ENCODE measurements at places on chromosomes 4 and X.

DNA sequence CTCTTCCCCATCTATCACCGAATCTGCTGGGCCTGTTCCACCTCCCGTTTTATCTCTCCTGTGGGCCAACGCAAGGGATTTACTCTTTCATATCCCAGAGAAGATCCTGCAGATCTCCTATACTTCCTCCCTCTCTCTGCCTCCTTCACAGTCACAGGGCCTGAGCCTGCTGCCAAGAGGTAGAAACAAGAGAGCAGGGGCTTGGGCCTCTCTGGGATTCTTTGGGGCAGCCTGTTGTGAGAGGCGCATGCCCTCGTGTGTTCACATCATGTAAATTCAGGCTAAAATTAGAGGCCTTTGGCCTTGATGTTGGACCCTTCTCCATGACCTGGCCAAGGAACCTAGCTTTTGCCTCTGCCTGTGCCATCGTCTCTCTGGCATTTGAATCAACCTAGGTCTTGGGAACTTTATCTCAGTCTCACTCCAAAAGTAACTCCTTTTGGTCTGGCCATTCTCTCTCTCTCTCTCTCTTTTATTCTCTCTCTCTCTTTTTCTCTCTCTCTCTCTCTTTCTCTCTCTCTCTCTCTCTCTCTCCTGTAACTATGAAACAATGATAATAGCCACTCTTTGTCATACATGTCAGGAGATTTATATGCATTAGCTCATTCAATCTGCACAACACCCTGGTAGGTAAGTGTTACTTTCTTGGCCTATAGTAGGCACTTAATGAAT is 20.0 kb upstream of the EFNB1 start:
- no peak for DNase-seq

DNA sequence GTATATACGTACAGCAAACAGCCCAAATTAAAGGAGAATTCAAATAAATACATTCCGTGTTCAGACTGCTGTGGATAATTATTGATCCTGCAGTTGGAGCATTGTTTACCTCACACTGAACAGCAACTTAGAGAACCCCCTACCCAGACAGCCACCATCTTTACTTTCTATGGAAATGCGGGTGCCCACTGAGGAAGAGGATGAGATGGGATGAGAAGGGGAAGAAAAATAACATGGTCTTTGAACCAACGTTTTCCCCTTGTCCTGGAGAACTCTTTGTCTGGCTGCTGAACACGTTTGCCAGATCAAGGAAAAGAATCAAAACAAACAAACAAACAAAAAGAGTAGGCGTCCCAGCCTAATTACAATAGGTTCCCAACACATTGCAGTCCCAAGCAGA is 1.5 kb downstream of the TSPAN5 start:
- DNase-seq, result no peak

- DNase-seq, result no peak
Observed at GRCh38 chrX:16826207-16826606, 39.9 kb downstream of the TXLNG start.

DNA sequence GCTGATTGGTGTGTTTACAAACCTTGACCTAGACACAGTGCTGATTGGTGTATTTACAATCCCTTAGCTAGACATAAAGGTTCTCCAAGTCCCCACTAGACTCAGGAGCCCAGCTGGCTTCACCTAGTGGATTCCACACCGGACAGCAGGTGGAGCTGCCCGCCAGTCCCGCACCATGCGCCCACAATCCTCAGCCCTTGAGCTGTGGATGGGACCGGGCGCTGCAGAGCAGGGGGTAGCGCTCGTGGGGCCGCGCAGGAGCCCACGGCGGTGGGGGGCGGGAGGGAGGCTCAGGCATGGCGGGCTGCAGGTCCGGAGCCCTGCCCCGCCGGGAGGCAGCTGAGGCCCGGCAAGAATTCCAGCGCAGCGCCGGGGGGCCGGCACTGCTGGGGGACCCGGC is 30.7 kb downstream of the MEPE start:
- DNase-seq, result no peak

GRCh38 chr4:128256539-128256938 is 31.1 kb downstream of the PGRMC2 start:
- DNase-seq, result no peak

DNA sequence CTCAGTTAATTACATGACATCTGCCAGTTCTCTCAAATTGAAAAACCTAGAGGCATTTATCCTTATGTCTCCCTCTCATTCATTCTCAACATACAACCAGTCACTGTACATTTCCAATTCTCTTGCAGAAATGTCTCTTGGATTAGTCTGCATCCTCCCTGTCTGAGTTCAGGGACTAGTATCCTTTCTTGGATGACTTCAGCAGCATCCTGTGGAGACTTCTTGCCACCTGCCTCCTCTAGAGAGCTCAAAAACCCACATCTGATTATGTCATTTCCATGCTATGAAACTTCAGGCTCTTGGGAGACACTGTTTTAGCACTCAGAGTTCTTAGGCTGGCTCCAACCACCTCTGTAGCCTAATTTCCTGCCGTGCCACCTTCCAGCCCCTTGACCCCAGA is 515.1 kb upstream of the DIPK2B start:
- no peak for DNase-seq

GRCh38 chr4:82419451-82419850 is 10.8 kb downstream of the HNRNPDL start:
- DNase-seq, result no peak

DNA sequence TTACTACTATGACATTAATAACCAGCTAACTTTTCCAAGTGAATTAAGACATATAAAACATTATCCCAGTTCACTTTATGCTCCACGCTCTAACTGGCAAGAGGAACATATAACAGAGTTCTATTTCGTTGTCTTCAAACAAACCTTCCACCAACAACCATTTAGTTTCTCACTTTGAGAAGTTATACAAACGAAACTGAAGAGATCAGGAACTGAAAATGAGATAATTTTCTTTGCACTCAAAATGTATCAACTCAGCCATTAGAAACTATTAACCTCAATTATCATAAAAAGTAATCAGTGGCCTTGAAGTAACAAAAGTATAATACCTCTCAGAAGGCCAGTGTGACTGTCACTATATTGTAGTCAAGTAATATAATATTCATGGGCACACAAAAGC is 70.1 kb downstream of the CHM start:
- no peak for DNase-seq

DNA sequence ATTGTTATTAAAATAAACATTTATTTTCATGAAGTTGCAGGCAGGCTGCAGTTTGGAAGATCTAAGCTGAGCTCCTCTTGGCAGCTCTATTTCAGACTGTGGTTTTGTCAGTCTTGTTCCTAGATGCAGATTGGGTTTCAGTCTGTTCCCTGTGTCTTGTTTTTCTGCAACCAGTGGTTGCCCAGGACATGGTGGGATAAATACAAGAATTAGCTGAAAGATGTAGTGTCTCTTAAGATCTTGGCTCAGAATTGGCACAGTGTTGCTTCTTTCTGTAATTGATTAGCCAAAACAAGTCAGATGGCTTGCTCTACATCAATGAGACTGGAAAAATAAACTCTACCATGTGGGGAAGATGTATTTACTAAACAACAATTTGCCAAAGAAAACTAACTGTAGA is 283.0 kb upstream of the BOD1L1 start:
- DNase-seq, result no peak

GRCh38 chr4:181525634-181526033 is 717.6 kb upstream of the TENM3 start:
- no peak for DNase-seq

- DNase-seq, result no peak
Observed at GRCh38 chrX:154378059-154378798, 866 bp upstream of the EMD start.

GRCh38 chr4:48998440-48998839 is 12.4 kb downstream of the CWH43 start:
- DNase-seq, result no peak

DNA sequence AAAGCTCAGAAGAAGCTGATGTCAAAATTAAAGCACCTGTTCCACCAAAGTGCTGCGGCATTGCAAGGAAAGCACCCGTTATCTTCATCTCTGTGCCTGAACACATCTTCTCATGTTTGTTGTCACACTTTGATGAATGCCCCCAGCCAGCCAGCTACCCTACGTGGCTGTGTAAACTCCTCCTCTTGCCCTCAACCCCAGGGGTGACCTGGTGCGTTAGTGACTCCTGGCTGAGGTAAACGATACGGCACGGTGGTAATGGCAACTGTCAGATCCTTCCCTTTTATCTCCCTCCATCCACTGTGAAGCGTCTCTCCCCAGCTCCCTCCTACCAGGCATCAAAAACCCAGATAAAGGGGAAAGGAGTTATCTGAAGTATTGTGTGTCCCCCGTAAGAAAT is 90.6 kb upstream of the WWC2 start:
- DNase-seq, result no peak

GRCh38 chr4:102554482-102554881 is 53.3 kb downstream of the NFKB1 start:
- no peak for DNase-seq

DNA sequence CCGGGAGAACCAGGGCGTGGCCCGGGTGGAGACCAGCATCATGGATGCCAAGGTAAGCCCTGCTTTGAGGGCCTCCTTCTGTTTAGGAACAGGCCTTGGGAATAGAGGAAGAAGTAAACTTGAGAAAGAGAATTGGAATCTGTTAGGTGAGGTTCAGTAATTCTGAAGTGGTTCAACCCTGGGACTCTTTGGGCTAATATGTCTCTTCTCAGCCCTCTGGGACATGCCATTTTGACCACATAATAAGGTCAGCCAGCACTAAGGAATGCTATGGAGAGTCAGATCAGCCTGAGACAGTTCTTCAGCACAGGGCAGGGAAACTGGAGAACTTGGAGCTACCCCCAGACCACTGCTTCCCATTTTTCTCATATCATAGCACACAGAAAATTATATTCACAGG is 63.3 kb upstream of the PRPS1 start:
- DNase-seq, result no peak

GRCh38 chr4:47899639-47900038 is 14.7 kb downstream of the NFXL1 start:
- no peak for DNase-seq

GRCh38 chr4:78767350-78767749 is 8.8 kb upstream of the BMP2K start:
- no peak for DNase-seq

DNA sequence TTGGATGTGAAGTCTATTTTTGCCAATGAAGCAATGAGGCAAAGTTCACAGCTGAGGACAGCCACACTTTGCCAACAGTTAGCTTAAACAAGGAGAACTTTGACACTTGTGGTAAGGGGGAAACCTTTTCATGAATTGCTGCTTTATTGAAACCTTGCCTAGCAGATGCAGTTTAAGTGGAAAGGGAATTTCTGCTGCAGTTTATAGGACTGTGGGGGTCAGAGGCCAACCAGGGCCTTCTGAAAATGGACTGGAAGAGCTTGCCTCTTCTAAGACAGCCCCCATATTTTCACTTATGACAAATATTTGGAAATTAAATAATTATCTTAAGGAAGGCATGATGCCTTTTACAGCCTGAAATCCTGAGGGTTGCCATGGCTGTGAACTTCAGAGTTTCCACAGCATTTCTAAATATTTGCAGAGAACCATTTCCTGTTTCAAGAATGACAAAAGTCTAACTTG is 550.3 kb downstream of the RAB28 start:
- DNase-seq, result no peak

DNA sequence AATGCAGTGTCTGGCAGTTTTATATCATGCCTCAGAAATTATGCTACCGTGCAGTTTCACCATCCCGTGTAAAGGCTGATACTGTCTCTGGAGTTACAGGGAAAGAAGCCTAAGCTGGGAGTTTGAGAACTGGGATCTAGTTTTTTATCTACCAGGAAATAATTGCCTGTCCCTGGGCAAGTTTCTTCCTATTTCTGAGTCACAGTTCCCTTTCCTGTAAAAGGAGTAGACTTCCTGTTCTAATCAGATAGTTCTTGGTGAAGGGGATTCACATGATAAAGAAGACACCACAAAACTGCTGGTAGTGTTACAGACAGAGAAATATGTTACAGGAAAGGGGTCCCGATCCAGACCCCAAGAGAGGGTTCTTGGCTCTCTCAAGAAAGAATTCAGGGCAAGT is 17.1 kb downstream of the HERC3 start:
- no peak for DNase-seq

- no peak for DNase-seq
Observed at GRCh38 chrX:19702856-19703255, 184.5 kb downstream of the SH3KBP1 start.

DNA sequence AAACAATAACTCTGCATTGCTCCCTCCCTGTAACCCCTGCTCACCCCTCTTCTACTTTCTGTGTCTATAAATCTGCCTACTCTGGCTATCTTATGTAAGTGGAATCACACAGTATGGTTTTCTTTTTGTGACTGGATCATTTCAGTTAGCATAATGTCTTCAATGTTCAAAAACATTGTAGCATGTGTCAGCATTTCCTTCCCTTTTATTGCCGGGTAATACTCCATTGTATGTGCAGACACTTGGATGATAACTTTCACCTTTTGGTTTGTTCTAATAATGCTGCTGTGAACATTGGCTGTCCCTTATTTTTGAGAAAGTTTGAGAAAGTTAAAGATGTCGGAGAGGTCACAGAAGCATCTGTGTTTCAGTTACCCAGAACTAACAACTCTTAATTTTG is 60.6 kb upstream of the TLR2 start:
- no peak for DNase-seq

DNA sequence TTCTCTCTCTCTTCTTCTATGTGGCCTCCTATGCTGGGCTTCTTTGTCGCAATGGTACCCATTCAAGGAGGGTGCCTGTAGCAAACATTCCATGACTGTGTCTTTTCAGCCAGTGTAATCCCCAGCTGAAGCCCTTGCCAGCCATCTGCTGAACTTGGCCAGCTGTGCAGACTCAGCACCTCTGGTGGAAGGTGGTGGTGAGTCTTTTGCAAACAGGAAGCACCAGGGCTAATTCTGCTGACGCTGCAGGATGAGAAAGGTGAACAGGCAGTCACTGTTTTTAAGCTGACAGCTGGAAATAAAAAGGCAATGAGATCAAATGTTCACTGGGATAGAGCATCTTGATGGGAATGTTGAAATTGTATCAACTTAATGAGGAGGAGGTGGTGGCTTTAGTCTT is 298.7 kb upstream of the CLNK start:
- no peak for DNase-seq

GRCh38 chr4:10115797-10116568 is 616 bp downstream of the WDR1 start:
- no peak for DNase-seq

DNA sequence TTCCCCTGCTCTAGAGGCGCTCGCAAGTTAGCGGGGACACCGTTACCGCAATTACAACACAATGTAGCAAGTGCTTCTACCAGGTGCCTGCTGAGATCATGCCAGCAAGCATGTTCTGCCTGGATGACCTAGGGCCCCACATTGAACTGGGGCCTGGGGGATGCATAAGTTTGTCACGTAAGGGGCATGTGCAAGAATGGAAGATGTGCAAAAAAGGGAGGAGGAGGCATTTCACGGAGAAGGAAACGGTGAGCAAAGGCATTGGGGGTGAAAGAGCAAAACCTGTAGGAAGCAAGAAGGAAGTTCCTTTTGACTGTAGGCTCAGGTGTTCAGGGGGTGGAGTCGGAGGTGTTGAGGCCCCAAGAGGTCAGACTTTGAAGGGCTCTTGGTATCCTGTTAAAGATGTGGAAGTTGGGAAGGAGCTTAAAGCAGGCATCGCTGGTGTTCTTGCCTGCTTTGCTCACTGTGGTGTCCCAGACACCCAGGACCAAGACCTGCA is 602 bp upstream of the SCARB2 start:
- no peak for DNase-seq

All from stimulated activated CD8-positive, alpha-beta memory T cell treated with anti-CD3 and anti-CD28 coated beads, Interleukin-4, amount 100 ng/mL, for 1 hour (primary cell).